Fibroblast of skin of right quadriceps (primary cell): ENCODE measurements at places on chromosomes 4 and X.

GRCh38 chr4:67712000-67712625, 11.2 kb upstream of the UBA6 start:
- DNase-seq, result no peak

- peak; percentile 37 for DNase-seq
Measured at GRCh38 chr4:172851534-172851933, 317.1 kb upstream of the GALNT7 start.

- no peak for DNase-seq
Measured at GRCh38 chrX:30635630-30636029, 17.6 kb upstream of the GK start.

- no peak for DNase-seq
Measured at GRCh38 chr4:8282134-8282641, 12.6 kb downstream of the HTRA3 start.
